Uterus (tissue), 4 donors: ENCODE measurements at places on chromosomes 5 and 9.
A peak's percentile ranks its signal among the peaks of the same experiment; 100 is the strongest.

DNA sequence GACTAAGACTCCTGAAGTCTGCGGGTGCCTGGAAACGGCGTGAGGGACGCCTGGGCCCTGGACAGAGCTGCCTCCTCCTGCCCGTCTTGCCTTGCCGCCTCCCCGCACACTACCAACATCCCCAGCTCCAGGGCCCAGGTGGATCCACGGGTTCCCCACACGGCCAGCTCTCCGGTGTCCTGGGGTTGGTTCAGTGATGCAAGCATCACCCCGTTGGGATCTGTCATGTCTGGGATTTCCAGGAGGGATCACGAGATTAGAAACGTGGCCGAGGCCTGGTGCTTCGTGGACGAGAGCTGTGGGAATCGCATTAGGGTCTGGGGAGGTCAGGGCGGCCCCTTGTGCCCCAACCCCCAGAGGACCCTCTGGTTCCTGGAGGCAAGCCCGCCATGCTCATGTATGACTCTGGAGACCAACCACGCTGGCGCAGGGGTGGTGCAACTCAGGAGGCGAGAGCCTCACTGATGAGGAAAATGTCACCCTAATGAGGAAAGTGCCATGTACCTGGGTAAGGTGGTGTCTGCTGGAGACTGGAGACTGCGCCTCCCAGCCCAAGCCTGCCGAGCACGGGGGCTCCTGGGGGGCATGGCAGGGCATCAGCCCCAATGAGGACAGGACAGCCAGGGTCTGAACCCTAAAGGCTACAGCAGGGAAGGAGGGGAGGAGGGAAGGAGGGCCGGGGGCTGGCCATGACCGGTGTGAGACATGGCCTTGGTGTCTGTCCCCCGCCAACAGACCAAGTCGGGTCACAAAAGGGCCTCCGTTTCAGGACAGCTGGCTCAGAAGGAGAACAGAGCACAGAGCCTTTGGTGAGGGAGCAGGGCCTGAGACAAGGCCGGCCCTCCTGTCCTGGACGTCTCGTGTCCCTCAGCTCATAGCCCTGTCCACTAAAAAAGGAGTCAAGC lies 31.9 kb upstream of the SLC6A19 start:
- H3K27ac ChIP-seq, result no peak overlapping the region
- H3K4me1 ChIP-seq, result no peaks in the 10 kb centered on the region
- DNase-seq, result no peak
- H3K4me3 ChIP-seq, result no peak overlapping the region
- no peaks in the 10 kb centered on the region for H3K27me3 ChIP-seq

DNA sequence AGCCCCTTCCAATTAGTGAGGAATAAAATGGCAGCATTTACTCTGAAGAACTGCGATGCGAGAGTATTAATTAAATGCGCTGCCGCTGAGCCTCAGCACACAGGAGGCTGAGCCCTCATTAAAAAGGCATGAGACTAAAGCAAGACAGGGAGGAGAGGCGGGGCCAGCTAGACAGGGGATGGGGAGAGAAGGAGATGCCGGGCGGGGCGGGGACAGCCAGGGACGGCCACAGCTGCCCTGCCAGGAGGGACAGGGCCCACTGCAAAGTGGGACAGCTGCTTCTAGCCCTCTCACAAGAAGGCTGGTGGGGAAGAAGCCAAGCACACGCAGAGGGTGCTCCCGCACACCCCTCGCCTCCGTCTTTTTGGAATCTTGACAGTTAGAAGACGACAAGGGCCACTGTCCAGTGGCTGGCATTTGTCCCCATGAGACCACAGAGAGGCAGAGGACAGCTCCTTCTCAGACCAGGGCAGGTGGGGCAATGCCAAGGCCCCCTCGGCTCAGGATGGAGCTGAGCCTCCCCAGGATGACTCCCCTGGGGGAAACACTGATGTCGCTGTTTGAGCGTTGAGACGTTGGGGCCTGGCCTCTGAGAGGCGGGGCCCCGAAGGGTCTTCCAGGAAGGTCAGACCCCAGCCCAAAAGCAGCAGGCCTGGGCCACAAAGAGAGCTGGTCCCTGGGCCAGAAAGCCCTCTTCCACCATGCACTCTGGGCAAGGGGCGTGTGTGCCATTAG lies 26.9 kb downstream of the ADAMTS2 start:
- no peak overlapping the region for H3K4me3 ChIP-seq
- no peak for DNase-seq
- H3K36me3 ChIP-seq, result no peaks in the 10 kb centered on the region

DNA sequence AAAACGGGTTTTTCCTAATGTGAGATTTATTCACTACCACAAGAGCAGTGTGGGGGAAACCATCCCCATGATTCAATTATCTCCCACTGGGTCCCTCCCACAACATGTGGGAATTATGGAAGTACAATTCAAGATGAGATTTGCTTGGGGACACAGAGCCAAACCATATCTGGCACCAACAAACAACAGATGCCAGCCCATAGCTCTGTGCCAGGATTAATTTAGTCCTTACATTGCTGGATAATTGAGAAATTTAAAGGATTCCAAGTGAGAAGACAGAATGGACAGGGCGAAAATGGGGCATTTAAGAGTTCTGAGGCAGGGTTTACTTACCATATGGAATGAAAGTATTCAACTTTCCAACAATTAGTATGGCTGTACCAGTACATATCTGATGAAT lies 30.8 kb upstream of the DNAH5 start:
- no peaks in the 10 kb centered on the region for H3K36me3 ChIP-seq
- H3K27me3 ChIP-seq, result no peaks in the 10 kb centered on the region
- no peak overlapping the region for H3K4me3 ChIP-seq
- H3K4me1 ChIP-seq, result no peaks in the 10 kb centered on the region
- H3K27ac ChIP-seq, result no peak overlapping the region

DNA sequence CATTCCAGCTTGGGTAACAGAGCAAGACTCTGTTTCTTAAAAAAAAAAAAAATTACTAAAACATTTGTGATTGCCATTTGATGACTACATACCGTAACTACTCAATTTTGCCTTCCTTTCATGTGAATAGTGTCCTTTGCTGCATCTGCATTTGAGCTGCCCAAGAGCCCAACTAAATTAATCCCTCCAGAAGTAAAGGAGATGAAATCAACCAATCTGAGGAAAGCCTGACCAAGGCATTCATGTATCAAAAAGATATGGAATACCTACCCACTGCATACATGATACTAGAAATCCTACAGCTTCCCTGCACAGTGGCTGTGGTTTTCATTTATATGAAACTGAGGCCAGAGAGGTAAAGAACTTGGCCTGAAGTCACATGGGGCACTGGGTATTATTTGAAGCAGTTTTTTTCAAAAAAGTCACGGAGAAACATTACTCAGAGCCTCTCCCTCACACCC lies 177.5 kb downstream of the AOPEP start:
- H3K27ac ChIP-seq, result peak overlapping the region; percentile 12
- no peaks in the 10 kb centered on the region for H3K36me3 ChIP-seq
- no peaks in the 10 kb centered on the region for H3K4me1 ChIP-seq
- H3K27me3 ChIP-seq, result no peaks in the 10 kb centered on the region
- no peak for DNase-seq

GRCh38 chr5:149936044-149936699 lies 8.4 kb downstream of the PDE6A start:
- no peaks in the 10 kb centered on the region for H3K4me1 ChIP-seq
- H3K4me3 ChIP-seq, result no peak overlapping the region
- no peak overlapping the region for H3K27ac ChIP-seq
- no peaks in the 10 kb centered on the region for H3K27me3 ChIP-seq

- no peaks in the 10 kb centered on the region for H3K4me1 ChIP-seq
- H3K27me3 ChIP-seq, result no peaks in the 10 kb centered on the region
- no peaks in the 10 kb centered on the region for H3K36me3 ChIP-seq
These were observed 159.3 kb upstream of the DAPK1 start for GRCh38 chr9:87338088-87338989.

GRCh38 chr9:107474124-107474523 lies 15.4 kb downstream of the KLF4 start:
- no peaks in the 10 kb centered on the region for H3K27me3 ChIP-seq
- no peaks in the 10 kb centered on the region for H3K36me3 ChIP-seq
- DNase-seq, result no peak
- H3K4me3 ChIP-seq, result no peak overlapping the region
- H3K4me1 ChIP-seq, result no peaks in the 10 kb centered on the region

DNA sequence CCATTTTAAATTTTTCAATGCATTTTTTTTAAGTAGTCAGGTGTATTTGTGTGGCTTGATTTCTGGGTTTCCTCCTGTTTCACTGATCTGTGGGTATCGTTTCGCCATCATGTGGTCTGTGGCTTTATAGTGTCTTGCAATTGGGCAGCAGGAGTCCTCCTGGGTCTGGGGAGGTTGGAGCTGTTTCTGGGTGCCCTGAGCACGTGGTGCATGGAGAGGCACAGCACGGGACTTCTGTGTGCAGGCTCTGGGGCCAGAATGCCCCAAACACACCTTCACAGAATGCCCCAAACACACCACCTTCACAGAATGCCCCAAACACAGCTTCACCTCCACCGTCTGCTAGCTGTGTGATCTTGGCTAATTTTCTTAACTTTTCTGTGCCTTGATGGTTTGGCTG lies 82.6 kb upstream of the COL5A1 start:
- no peak overlapping the region for H3K4me3 ChIP-seq
- H3K36me3 ChIP-seq, result no peaks in the 10 kb centered on the region
- DNase-seq, result peak; percentile 6
- no peaks in the 10 kb centered on the region for H3K4me1 ChIP-seq

DNA sequence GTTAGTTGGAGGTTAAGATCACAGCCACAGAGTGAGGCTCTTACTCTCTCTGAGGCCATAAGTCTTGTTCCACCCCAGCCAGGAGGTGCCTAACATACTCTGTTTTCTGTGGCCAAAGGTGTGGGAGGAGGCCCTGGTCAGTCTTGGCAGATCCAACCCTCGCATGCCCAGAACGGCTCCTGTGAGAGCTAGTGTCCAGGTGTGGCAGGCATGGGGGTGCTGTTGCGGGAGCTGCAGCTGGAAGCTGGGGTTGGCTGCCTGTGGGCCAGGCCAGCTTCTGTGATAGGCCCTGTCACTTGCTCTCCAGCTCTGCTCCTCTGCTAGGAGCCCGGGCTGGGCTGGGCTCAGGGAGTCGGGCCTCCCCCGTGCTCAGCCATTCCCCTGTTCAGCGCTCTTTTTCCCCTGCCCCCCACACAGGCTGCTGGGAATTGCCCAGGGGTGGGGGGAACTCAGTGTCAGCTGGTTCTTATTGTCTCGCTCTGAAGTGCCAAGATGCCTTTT lies 31.6 kb downstream of the IER5L start:
- H3K4me3 ChIP-seq, result no peak overlapping the region
- H3K4me1 ChIP-seq, result peaks cover 50% of the 10 kb centered on the region
- H3K27me3 ChIP-seq, result no peaks in the 10 kb centered on the region
- peak overlapping the region; percentile 100 for H3K27ac ChIP-seq
- peak; percentile 76 for DNase-seq
- H3K36me3 ChIP-seq, result no peaks in the 10 kb centered on the region

DNA sequence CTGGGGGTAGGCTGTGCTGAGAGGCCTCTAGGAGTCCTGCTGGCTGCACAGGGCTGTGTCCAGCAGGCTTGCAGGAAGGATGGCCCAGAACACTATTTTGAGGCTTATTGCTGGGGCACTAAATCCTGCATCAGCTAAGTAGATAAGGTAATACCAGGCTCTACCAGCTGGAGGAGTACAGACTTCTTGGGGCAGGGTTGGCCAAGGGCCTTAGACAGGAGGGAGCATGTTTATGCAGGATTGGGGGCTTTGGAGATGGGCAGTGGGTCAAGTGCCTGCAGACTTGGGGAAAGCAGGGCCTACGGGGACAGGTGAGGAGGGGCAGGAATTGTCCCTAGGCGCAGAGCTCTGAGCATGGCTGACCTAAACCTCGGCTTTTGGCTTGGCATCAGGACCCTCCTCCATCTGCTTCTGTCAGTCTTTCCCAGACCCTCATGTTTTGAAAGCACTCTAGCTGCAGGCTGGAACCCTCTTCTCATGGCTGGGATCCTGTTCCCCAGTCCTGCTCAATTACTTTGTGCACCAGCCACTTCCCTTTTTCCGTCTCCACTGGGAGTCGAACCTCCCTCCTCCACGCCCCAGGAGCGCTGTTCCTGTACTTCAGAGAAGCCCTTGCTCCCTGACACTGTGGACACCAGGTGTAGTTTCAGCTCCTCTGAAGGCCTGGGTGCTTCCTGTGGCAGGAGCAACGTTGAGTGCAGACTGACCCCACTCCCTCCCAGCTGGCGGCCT lies 61.0 kb upstream of the SPTLC1 start:
- H3K27me3 ChIP-seq, result no peaks in the 10 kb centered on the region
- no peak overlapping the region for H3K27ac ChIP-seq
- H3K4me3 ChIP-seq, result no peak overlapping the region
- no peak for DNase-seq
- no peaks in the 10 kb centered on the region for H3K4me1 ChIP-seq

GRCh38 chr9:6896562-6896961 lies 138.8 kb downstream of the KDM4C start:
- no peaks in the 10 kb centered on the region for H3K27me3 ChIP-seq
- no peak overlapping the region for H3K27ac ChIP-seq
- H3K36me3 ChIP-seq, result no peaks in the 10 kb centered on the region
- no peaks in the 10 kb centered on the region for H3K4me1 ChIP-seq

DNA sequence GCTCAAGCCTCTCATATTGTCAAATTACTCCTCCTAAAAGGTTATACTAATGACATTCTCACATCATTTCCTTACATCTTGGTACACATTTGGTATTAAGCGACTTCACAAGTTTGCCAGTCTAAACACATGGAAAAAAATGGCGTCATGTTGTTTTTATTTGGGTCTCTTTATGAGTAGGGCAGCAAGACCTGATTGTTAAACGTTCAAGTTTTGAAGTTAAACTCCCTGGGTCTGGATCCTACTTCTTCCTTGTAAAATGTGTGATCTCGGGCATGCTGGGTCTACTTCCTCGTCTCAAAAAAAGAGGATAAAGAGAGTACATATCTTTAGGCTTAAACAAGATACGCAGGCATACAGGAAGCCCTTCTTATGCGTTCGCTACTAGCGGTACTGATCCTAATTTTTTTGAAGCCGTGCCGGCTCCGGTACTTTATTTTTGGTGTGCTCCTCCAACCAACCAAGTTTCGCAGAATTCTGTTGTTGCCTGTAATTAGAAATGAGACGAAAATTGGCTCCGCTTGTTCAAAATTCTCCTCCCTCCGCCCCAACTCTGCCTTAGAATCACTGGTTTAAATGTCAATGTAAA lies 596 bp upstream of the CDC37L1 start:
- H3K36me3 ChIP-seq, result no peaks in the 10 kb centered on the region
- H3K4me1 ChIP-seq, result no peaks in the 10 kb centered on the region
- no peaks in the 10 kb centered on the region for H3K27me3 ChIP-seq
- H3K4me3 ChIP-seq, result peak overlapping the region; percentile 74
- H3K27ac ChIP-seq, result peak overlapping the region; percentile 95
- peak; percentile 21 for DNase-seq

- no peak overlapping the region for H3K27ac ChIP-seq
- H3K4me3 ChIP-seq, result no peak overlapping the region
- no peaks in the 10 kb centered on the region for H3K36me3 ChIP-seq
- no peaks in the 10 kb centered on the region for H3K27me3 ChIP-seq
- DNase-seq, result no peak
These were observed 27.8 kb downstream of the NFIL3 start for GRCh38 chr9:91395553-91396471.

- no peak for DNase-seq
- no peak overlapping the region for H3K27ac ChIP-seq
- H3K27me3 ChIP-seq, result no peaks in the 10 kb centered on the region
These were observed 152.5 kb upstream of the ALDH1B1 start for GRCh38 chr9:38240051-38240450.
